ENCODE measurements at places on chromosomes 11 and 22.
A peak's percentile ranks its signal among the peaks of the same experiment; 100 is the strongest.

DNA sequence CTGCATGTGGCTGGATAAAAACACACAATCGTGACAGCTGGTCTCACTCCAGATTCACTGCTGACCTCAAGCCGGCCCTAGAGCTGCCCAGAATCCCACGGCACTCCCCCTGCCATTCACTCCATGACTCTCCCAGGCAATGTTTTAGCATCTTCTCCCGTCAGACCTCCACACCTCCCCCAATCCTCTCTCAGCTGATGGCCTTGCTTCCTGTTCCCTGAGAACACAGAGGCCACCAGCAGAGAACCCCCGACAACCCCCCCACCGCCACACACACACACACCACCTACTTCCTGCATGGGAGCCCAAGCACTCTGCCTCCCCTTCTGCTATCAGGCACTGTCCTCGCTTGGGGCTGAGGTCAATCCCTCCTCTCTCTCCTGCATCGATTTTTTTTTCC, 9.3 kb downstream of the TNKS1BP1 start:
- no peak for DNase-seq

DNA sequence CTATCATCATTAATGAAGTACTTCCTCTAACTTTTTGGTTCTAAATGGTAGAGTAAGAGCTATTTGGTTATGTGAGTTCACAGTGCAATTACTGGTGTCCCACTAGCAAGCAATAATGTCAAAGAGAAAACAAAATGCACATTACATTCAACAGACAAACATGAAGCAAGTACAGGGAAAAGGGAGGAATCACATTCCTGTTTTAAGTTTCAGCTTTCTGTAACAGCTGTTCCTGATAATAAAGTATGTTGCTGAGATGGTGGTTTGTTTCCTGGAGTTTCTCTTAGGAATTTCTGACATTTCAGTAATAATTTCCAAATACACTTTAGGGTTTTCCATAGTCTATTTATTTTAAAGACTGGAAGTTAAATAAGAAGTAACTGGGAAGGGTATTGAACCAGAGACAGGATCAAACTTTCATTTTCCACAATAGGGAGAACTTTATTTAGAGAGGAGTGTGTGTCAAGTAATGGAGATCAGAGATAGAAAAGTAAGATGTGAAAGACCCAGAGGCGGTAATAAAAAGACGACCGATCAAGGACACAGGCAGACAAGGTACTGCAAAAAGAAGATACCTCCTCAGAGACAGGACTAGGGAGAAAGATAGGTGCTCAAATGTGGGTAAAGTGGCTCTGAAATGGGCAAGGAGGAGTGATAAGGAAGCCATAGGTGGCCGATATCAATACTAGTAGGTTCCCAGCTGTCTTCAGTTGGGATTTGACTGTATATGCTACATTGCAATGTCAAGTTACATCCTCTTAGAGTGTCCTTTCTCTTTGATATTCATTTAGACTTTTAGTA, 20.8 kb upstream of the CLNS1A start:
- no peak for DNase-seq

GRCh38 chr11:66187453-66187852, 81.0 kb upstream of the RAB1B start:
- DNase-seq: no peak

- DNase-seq: no peak
Measured at GRCh38 chr11:27471589-27472397, 797 bp downstream of the LGR4 start.

- no peak for DNase-seq
Measured at GRCh38 chr11:95576146-95576845, 213.3 kb downstream of the FAM76B start.

DNA sequence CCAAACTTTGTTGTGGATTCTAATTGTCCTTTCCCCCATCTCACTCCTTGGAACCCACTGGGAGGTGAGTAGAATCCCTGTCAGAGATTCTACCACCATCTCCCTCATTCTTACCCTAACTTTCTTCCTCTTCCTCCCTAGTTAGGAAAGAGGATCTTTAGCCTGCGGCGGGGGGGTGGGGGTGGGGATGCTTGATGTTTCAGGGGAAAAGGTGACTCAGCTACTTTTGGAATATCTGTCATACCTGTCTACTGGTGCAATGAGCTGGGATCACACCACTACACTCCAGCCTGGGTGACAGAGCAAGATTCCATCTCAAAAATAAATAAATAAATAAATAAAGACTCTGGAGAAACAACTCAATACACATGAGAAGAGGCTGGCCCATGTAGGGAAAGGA, 6.4 kb downstream of the CCT8L2 start:
- no peak for DNase-seq

DNA sequence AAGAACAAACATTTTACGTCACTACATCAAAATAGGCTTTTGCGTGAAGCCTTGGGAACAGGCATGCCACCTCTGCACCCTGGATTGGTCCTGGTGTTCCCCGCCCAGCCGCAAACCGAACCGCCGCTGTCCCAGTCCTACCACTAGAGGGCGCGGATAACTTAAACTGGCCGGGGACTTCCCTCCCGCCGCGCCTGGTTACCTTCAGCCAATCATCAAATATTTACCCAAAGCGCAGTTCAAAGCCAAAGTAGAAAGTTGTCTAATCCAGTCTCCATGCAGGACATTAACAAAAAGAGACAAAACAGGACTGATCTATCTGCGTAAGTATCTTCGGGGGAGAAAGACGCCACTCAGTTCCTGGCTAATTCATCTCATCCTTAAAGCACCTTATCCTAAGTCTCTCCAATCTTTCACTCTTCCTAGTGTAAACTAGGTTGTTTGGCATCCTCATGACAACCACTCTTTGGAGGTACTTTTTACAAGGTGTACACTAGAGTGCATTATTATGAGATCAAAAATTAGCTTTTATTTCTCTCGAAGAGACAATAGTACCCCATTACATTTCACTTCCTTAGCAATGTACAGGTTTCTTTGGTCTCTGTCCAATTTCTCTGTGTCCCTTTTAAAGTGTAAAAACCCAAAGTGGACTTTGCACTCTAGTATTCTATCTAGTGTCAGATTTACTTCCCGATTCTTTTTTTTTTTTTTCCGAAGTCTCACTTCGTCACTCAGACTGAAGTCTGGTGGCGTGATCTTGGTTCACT, 3.9 kb upstream of the CRY2 start:
- peak; percentile 95 for DNase-seq

DNA sequence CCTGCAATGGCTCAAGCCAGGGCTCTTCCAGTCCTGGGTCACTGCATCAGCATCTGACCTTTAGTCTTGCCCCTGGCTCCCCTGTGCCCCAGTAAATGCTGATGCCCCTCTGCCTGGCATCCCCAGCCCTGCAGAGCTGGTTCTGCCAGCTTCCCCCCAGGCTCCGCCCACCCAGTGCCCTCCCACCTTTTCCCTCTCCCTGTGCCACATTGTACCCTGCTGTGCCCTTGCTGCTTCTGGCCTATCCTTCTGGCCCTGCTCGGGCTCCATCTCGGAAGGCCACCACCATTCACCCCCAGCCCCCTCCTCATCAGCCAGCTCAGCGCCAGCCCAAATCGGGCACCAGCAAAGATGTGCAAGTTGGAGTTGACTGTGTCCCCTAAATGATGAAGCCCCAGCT, 7.4 kb downstream of the CAPN5 start:
- DNase-seq: no peak

DNA sequence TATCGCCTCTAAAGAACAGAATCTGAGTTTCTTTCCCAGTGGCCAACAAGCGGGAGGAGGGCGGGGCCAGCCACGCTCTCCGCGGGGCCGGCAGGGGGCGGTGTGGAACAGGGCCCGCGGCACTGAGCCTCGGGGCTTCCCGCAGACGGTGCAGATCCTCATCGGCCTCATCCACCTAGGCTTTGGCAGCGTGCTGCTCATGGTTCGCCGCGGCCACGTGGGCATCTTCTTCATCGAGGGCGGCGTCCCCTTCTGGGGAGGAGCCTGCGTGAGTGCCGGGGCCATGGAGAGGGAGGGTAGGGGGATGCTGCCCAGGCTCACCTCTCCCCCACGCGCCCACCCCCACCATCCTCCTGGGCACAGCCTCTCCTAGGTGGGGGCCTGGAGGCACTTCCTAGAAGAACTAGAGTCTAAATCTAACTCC, 10.7 kb downstream of the MS4A15 start:
- DNase-seq: no peak

GRCh38 chr11:124934862-124935547, 842 bp downstream of the HEPACAM start:
- no peak for DNase-seq

GRCh38 chr11:64649291-64649697, 58.3 kb downstream of the SLC22A12 start:
- DNase-seq: no peak

DNA sequence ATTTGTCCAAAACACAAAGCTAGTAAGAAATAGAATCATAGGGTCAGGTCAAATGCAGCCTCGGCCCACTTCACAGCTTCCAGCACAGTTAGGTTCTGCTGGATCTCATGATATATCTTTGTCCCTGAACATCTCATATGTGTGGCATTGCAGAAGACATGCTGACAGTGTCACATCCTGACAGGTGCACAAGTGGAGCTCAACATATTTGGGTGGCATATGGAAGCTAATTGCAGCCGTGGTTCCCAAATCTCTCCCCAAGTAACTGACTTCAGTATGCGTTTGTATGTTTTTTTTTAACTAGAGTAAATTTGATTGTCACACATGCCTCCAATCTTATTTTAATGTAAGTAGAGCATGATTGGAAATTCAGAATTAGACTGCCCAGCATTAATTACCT, 33.4 kb downstream of the NAV2 start:
- DNase-seq: no peak

GRCh38 chr11:2149864-2150847, 10.9 kb downstream of the INS start:
- DNase-seq: peak; percentile 16

GRCh38 chr11:19683141-19683805, 29.4 kb upstream of the NAV2 start:
- DNase-seq: no peak

GRCh38 chr22:21652010-21652546, 10.0 kb downstream of the SDF2L1 start:
- no peak for DNase-seq

GRCh38 chr11:67600324-67601029, 6.3 kb upstream of the NDUFV1 start:
- DNase-seq: no peak

DNA sequence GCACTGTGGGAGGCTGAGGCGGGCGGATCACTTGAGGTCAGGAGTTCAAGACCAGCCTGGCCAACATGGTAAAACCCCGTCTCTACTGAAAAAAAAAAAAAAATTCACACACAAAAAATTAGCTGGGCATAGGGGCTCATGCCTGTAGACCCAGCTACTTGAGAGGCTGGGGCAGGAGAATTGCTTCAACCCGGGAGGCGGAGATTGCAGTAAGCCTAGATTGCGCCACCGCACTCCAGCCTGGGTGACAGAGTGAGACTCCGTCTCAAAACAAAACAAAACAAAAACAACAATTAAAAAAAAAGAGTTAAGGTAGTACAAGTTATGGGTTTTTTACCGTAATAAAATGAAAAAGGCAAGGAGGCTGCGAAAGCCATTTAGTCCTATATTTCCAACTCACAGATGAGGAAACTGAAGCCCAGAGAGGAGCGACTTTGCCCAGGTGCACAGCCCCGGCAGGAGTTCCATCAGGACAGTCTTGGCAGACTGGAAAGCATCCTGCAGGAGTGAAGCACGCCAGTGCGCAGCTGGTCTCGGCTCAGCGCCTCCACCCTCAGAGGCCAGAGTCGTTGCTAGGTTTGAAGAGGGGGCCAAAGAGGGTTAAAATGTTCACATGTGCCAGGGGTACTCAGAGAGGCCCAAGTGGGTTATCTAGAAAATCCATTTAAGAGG, 3.8 kb upstream of the FADS3 start:
- no peak for DNase-seq

DNA sequence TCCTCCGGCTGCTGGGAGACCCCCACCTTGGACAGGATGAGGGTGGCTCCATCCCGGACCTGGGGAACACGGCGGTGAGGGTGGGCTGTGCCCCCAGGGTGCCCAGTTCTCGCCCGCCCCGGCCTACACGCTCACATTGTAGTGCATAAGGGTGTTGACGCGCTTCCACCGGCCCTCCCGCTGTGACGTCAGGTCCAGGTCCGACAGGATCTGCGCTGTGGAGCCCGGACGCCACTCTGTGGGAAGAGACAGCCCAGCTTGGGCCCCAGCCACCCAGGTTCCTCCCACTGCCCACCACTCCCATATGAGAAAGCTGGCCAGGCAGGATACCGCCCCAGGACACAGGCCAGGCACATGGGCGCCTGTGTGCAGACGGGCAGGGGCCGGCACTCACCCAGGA, 8.3 kb upstream of the MAPK11 start:
- no peak for DNase-seq

DNA sequence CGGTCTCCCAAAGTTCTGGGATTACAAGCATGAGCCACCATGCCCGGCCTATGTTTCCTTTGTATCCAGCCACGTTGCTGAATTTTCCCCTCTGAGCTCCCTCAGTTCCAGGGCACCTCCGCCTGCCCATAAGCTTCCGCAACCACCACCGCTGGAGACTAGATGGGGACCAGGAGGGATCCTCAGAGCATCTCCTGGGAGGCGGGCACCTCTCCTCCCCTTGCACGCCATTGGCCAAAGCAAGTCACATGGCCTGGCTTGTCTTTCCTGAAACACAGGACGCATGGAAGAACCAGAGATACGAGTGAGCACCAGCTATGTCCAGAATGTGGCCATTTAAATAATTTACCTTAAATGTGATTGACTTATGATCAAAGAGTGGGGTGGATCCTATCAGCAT, 388.3 kb downstream of the BRD1 start:
- no peak for DNase-seq

DNA sequence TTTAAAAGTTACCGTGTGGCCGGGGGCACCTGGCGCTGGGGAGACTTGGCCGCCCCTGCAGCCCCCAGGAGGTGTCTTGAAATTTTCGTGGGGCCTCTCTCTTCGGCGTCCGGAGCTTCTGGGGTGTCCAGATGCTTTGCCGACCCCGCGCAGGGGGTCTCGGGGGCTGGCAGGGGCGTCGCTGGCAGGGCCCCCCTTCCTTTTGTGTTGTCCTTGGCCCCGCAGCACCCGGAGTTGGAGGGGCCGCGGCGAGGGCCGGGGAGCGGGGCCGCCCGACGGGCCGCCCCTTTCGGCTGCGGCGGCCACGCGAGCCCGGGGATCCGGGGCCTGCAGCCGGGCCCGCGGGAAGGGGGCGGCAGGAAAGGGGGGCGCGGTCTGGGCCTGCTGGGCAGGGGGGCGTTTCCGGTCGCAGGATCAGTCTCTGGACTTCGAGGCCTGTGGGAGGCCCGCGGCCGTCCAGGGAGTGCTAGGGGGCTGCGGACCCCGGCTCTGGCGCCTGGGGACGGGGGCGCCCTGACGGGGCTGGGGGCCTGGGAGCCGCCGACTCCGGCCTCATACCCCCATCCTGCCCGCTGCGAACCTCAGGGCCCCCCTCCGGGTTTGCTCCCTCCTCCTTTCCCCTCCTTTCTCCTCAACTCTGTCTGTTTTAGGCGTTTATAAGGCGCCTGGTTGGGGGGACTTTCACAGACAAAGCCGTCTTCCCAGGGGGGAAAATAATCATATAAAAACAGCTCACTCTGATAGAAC, 869 bp downstream of the ZC3H7B start:
- no peak for DNase-seq

DNA sequence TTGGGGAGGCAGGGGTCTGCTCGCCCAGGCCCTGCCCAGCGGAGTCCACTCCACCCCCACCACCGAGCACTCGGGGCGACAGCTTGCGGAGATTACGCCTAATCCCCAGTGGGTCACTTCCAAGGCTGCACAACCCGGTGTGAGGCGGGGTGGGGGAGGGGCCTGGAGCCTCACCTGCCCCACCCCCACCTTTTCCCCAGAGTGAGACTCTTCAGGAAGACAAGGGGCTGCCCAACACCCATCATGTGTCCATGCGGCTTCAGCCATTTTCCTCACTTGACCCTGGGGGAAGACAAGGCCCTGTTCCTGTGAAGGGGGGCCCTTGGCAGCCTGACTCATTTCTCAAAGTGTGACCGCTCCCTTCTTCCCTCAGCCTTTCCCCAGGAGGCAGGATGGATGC, 12.5 kb downstream of the SYNGR1 start:
- DNase-seq: no peak

- DNase-seq: no peak
Measured at GRCh38 chr11:71489311-71490043, 36.5 kb downstream of the NADSYN1 start.
